ENCODE measurements at places on chromosomes 3 and 15.

GRCh38 chr15:83698294-83698693, 44.4 kb downstream of the ADAMTSL3 start:
- DNase-seq: peak; percentile 33

GRCh38 chr3:124599147-124599765, 131.0 kb upstream of the UMPS start:
- DNase-seq: no peak

GRCh38 chr3:160754371-160754854, 1.6 kb upstream of the PPM1L start:
- peak; percentile 54 for DNase-seq

- DNase-seq: peak; percentile 54
These were observed 1.2 kb downstream of the B2M start for GRCh38 chr15:44712346-44713005.

- peak; percentile 92 for DNase-seq
These were observed 223.4 kb upstream of the IL12A start for GRCh38 chr3:159765030-159765859.

GRCh38 chr3:108437439-108437838, 73.0 kb downstream of the MYH15 start:
- DNase-seq: no peak

GRCh38 chr3:173739726-173740125, 342.2 kb downstream of the NLGN1 start:
- no peak for DNase-seq

- DNase-seq: no peak
These were observed 282.9 kb upstream of the COL8A1 start for GRCh38 chr3:99355465-99355864.

- peak; percentile 81 for DNase-seq
These were observed 9.6 kb upstream of the PSMD2 start for GRCh38 chr3:184289426-184289938.

- DNase-seq: no peak
These were observed 24.4 kb downstream of the AVEN start for GRCh38 chr15:34014556-34014955.

DNA sequence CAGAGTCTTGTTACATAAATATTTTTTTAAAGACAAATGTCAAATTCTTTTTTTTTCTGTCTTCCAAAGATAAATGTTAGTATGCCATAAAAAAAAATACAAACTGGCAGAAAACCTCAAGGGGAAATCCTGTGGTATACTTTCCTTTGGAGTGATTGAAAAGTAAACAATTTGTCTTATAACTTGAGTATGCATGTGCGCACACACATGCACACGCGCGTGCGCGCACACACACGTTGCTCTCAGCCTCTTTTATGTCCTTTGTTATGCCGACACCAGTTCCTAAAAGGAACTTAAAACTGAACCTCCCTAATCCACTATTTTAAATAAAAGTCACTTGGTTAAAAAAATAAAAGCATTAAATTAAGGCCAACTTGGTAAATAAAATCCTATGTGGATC, 58.1 kb downstream of the TGFBR2 start:
- no peak for DNase-seq

DNA sequence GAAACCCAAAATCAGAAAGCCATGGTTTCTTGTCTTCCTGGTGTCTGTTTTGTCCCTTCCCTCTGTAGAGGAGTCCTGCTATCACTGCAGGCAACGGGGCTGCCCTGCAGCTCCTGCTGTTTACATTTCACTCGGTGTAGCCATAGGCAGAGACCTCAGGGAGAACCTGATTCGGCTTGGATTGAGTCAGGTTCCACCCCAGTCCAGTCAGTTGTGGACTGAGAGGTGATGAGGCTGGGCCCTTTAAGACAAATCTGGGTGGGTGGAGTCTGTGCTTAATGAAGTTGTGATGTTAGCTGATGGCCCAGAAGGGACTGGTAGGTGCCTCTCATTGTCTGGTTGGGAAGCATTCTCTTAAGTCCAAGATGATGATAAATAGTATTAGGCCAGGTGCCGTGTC, 35.7 kb downstream of the FLNB start:
- no peak for DNase-seq
